Glomerular endothelial cell (primary cell): ENCODE measurements at places on chromosomes 4 and X. TPM values are rescaled to one million over a fixed set of nuclear protein-coding genes. Genes with fewer than 3 reads are reported as not detected.

The VCX3A gene
- total RNA-seq, result not detected in 2 replicates

The POU4F2 gene
- not detected in 2 replicates for total RNA-seq

The AMER1 gene
- total RNA-seq, result 1.1 and 2.2 TPM in 2 replicates

The FREM3 gene
- total RNA-seq, result not detected in 2 replicates

The GPC3 gene
- total RNA-seq, result not detected in 2 replicates

The MTCP1 gene
- total RNA-seq, result 0.92 and 6.6 TPM in 2 replicates

The MED14 gene
- 22.4 and 33.3 TPM in 2 replicates for total RNA-seq

The PHKA1 gene
- 3.4 and 3.7 TPM in 2 replicates for total RNA-seq

The MND1 gene
- 0.82 and 6.2 TPM in 2 replicates for total RNA-seq

The ARHGAP6 gene
- 1.5 and 1.7 TPM in 2 replicates for total RNA-seq

The ARR3 gene
- not detected in 2 replicates for total RNA-seq

The NIPAL1 gene
- total RNA-seq, result 2.8 and 3.3 TPM in 2 replicates

The REPS2 gene
- 2.8 and 10.4 TPM in 2 replicates for total RNA-seq

The GPRASP3 gene
- total RNA-seq, result 3.3 and 3.6 TPM in 2 replicates

The ITGB1BP2 gene
- total RNA-seq, result 0.24 and 2.1 TPM in 2 replicates

The SPANXA2 gene
- not detected in 2 replicates for total RNA-seq

The SPARCL1 gene
- total RNA-seq, result 0.41 TPM in 1 of 2 replicates, not detected in the other

The NDST4 gene
- not detected in 2 replicates for total RNA-seq

The PLK4 gene
- 7.4 and 9.1 TPM in 2 replicates for total RNA-seq

The PRAF2 gene
- 14.1 and 34.1 TPM in 2 replicates for total RNA-seq

The NFKB1 gene
- total RNA-seq, result 34.1 and 43.9 TPM in 2 replicates

The HUWE1 gene
- total RNA-seq, result 136 and 178 TPM in 2 replicates

The FABP2 gene
- total RNA-seq, result not detected in 2 replicates

The BMX gene
- 3.3 and 24.9 TPM in 2 replicates for total RNA-seq

The NAT8L gene
- 0.05 TPM in 1 of 2 replicates, not detected in the other for total RNA-seq

The AR gene
- 3.5 and 5.0 TPM in 2 replicates for total RNA-seq

The HS3ST1 gene
- total RNA-seq, result 0.87 and 2.5 TPM in 2 replicates

The DOK7 gene
- total RNA-seq, result not detected in 2 replicates

The COL4A6 gene
- total RNA-seq, result 5.7 and 8.1 TPM in 2 replicates

The DCAF12L1 gene
- 0.18 and 0.44 TPM in 2 replicates for total RNA-seq

The PAGE4 gene
- not detected in 2 replicates for total RNA-seq

The CYBB gene
- total RNA-seq, result not detected in 2 replicates

The LNX1 gene
- total RNA-seq, result 1.6 and 4.6 TPM in 2 replicates

The COL4A5 gene
- 40.1 and 84.2 TPM in 2 replicates for total RNA-seq

The TENM3 gene
- 12.5 and 40.3 TPM in 2 replicates for total RNA-seq

The MED12 gene
- 39.7 and 44.0 TPM in 2 replicates for total RNA-seq
